ENCODE measurements at places on chromosomes 3 and 15. TPM values are rescaled to one million over a fixed set of nuclear protein-coding genes. Genes with fewer than 3 reads are reported as not detected.

The SLC24A5 gene
- not detected for total RNA-seq

The SKOR1 gene
- 0.10 TPM for total RNA-seq

The TMC3 gene
- not detected for total RNA-seq

The FOXB1 gene
- total RNA-seq = not detected

The FAM107A gene
- not detected for total RNA-seq

The ABI3BP gene
- not detected for total RNA-seq

The NDN gene
- total RNA-seq = not detected

DNA sequence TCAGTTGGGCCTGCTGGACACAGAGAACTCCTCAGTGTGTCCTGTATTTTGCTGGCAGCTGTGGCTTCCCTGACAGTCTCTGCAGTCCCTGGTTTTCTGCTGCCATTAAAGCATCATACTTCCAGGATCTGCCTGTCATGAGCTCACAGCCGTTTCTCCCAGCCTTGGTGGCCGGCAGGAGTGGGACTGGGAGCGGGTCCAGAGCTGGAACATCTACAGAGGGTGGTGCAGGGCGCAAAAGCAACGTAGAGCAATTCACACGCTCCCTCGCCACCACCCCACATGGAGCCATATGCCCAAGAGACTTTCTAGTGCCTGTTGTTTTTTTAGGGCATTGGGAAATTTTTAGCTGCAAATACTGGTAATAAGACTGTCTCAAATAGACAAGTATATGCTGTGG, 33.6 kb downstream of the ABTB1 start:
- no peak for DNase-seq

- no peak for DNase-seq
Measured at GRCh38 chr3:104190681-104191080, 1176.0 kb upstream of the ALCAM start.

- DNase-seq = no peak
Measured at GRCh38 chr3:80227216-80227615, 459.4 kb upstream of the ROBO1 start.

DNA sequence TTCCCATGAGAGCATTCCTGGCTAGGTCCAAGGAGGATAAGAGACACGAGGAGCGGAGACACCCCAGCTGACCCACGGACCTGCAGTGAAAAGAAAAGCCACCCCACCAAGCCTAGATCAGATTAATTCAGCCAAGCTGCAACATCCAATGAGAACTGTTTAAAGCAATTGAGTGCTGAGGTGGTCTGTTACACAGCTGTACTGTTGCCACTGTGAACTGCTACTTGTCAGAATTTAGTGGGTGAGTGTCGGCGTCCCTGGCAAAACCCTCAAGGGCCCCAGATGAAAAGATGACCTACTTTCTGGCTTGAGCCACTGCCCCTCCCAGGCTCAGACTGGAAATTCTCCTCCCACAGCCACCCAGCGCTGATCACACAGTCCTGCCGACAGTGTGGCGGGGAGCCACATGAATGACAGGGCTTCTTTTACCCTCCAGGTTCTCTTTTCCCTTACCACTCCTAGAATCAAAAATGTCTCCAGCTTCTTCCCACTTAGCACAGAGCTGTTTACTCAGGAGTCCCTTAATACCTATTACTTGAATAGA, 26.4 kb upstream of the KBTBD12 start:
- no peak for DNase-seq

DNA sequence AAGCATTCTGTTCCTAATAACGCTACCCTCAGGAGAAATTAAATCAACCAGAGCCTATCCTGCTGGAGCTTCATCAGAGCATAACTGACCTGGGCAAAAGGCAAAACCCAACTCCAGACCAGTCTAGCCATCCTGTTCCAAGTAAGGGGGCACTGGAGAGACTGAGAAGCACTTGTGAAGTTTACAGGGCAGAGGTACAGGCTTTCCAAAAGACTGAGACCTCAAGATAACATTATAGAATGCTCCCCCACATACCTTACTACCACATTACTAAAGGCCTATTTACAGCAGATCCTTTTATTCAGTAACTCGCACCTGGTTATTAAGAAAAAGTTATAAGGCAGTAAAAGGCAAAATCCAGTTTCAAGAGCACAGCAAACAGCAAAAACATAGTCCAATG, 35.5 kb downstream of the RFX7 start:
- no peak for DNase-seq

- no peak for DNase-seq
Measured at GRCh38 chr3:12579905-12580304, 23.0 kb downstream of the MKRN2 start.

- DNase-seq = no peak
Measured at GRCh38 chr3:23113455-23114171, 89.5 kb upstream of the UBE2E2 start.

DNA sequence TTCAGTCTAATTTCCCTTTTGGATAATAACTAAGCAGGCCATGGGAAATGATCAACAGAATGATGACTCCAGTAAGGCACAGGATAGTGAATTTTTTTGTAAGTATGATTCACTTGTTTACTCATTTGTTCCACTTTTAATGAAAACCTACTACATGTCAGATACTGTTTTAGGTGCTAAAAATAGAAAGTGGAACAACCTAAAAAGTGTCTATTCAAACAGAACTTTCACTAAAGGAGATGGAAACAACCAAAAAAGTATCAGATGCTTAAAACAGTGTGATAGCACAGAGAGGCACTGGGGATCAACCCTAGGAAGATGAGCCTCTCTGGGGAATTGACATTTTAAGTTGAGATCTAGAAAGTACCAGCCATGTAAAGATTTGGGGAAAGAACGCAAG, 11.1 kb downstream of the RYK start:
- no peak for DNase-seq

GRCh38 chr3:47117807-47118364, 46.0 kb downstream of the SETD2 start:
- DNase-seq = no peak

DNA sequence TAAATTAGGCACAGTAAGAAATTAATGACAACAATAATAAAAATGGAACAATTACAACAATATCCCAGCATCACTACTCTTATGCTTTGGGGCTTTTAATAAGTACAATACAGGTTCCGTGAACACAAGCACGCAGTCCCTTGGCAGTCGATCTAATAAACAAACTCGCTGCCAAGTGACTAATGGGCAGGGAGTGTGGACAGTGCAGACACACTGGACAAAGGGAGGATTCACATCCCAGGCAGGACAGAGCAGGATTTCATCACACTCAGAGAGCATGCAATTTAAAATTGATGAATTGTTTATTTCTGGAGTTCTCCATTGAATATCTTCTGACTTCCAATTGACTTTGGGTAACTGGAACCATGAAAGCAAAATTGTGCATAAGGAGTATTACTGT, 524.1 kb upstream of the CFAP20DC start:
- DNase-seq = no peak

- DNase-seq = no peak
Measured at GRCh38 chr15:100924436-100924835, 5.3 kb downstream of the LRRK1 start.

DNA sequence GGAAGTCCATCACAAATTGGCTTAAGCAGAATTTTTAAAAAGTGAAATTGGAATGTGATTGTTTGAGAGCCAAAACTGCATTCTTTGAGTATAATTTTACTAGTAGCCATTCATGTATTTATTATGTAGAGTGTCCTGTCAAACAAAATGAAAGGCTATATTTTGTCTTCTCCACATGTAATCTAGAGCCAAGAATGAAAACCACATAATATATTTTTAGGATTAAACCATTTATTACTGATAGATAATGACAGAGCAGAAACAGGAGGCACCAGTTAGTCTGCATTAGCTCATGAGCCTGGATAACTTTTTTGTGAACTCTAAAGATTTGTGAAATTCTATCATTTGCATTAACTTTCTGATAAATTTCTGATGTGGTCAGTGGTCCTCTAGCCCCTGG, 130.2 kb downstream of the FILIP1L start:
- no peak for DNase-seq

- DNase-seq = no peak
Measured at GRCh38 chr3:188750617-188751016, 421.2 kb upstream of the TPRG1 start.

GRCh38 chr15:45993072-45993471, 358.2 kb downstream of the SQOR start:
- DNase-seq = no peak

- DNase-seq = no peak
Measured at GRCh38 chr3:197791892-197792647, 1.0 kb downstream of the LRCH3 start.

- no peak for DNase-seq
Measured at GRCh38 chr3:185630182-185630622, 44.1 kb downstream of the SENP2 start.

DNA sequence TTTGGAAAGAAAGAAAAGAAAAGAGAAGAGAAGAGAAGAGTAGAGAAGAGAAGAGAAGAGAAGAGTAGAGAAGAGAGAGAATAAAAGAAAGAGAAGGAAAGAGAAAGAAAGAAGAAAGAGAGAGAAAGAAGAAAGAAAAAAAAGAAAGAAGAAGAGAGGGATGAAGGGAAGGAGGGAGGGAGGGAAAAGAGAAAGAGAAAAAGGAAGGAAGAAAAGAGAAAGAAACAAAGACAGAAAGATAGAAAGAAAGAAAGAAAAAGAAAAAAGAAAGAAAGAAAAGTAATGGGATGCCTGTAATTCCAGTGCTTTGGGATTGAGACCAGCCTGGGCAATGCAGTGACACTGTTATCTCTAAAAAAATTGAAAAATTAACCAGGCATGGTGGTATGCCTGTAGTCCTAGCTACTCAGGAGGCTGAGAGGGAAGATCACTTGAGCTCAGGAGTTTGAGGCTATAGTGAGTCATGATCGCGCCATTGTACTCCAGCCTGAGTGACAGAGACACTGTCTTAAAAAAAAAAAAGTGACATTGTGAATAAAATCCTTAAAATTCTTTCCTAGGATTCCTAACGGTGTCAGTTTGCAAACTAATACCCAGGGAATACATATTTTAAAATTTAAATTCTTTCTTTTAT, 1.7 kb downstream of the RASL12 start:
- no peak for DNase-seq

DNA sequence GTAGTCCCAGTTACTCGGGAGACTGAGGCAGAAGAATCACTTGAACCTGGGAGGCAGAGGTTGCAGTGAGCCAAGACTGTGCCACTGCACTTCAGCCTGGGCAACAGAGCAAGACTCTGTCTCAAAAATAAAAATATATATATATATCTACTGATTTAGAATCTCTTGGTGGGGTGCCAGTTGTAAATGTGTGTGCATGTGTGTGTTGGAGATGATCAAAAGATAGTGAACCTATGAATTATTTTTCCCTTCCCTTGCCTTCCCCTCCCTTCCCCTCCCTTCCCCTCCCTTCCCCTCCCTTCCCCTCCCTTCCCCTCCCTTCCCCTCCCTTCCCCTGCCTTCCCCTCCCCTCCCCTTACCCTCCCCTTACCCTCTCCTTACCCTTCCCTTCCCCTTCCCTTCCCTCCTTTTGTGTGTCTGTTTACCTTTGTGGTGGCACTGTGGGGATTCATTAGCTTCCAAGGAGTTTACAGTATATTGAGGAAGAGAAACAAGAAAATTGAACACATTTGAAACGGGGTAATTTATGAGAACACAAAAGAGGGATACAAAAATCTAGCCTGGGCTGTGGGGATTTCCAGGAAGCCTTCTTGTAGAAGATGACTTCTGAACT, 281.5 kb upstream of the DPPA4 start:
- DNase-seq = no peak

DNA sequence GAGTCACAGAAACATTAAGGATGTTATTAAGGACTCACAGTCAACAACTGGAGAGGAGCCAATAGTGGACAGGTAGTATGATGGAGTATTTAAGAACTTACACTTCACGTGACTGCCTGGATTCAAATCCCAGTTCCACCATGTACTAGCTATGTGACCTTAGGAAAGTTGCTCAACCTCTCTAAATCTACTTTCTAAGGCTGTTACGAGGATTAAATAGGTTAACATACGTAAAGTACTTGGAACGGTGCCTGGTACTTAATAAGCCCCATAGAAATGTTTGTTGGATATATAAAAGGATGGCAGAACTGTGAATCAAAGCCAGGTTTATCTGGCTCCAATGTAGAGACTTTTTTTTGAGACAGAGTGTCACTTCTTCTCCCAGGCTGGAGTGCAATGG, 24.4 kb downstream of the THRB start:
- DNase-seq = no peak

DNA sequence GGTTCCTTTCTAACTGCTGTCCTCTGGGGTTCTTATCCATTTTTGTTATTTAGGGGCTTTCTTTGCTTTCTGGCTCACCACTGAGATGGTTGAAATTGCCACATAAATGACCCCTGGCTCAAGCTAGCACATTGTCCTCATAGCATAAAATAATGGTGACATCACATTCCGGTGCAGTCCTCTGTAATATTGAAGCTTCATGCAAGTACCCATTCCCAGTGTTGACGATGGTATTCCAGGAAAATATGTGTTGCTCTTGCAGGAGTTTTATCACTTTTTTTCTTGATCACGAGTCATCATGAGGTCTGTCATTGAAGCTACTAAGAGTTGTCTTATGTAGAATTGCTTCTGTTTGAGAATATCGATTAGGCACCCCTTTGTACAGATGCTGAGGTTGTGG, 56.1 kb downstream of the CRTC3 start:
- DNase-seq = no peak
